ENCODE measurements at places on chromosomes 5 and 9. TPM values are rescaled to one million over a fixed set of nuclear protein-coding genes. Genes with fewer than 3 reads are reported as not detected.

Gene NIPAL4
- total RNA-seq, result not detected

- no peak for DNase-seq
Observed at GRCh38 chr5:159224471-159224870, 15.1 kb upstream of the RNF145 start.

GRCh38 chr9:37464426-37465248 is 613 bp downstream of the ZBTB5 start:
- DNase-seq, result peak; percentile 24

Gene DELE1
- 45.1 TPM for total RNA-seq

DNA sequence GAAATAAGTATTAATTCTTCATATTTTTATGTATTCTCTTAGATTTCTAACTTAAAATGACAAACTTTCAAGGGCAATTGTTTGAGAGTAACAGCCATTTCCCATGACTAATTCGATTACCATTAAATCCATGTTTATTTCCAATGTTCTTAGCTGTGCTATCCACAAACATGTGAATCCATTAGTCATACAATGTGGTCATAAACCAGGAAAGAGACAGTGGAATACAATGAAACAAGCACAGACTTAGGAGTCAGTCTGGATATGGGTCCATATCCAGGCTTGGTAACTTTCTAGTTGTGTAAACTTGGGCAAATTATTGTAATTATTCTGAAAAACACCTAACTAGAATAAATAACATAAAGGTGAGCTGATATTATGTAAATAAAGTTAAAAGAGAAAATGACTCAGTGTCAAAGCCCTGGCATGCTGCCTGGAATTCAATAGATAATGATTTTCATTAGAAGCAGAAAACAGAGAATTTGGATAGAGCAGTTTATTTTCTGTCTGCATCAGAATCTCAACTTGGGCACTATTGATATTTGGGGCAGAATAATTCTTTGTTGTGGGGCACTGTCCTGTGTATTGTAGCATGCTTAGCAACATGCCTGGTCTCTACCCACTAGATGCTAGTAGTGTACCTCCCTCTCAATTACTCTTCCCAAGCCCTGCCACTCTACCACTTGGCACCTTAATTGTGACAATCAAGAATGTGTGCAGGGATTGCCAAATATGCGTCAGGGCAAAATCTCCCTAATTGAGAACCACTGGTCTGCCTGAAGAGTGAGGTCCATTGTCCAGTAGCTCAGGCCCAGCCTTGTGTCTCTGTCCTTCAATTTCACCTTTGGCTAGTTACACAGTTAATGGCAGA is 44.7 kb upstream of the SLC27A6 start:
- DNase-seq, result peak; percentile 27

Gene TAF1L
- 0.04 TPM for total RNA-seq

- no peak for DNase-seq
Observed at GRCh38 chr5:170464280-170465127, 39.3 kb upstream of the KCNIP1 start.

DNA sequence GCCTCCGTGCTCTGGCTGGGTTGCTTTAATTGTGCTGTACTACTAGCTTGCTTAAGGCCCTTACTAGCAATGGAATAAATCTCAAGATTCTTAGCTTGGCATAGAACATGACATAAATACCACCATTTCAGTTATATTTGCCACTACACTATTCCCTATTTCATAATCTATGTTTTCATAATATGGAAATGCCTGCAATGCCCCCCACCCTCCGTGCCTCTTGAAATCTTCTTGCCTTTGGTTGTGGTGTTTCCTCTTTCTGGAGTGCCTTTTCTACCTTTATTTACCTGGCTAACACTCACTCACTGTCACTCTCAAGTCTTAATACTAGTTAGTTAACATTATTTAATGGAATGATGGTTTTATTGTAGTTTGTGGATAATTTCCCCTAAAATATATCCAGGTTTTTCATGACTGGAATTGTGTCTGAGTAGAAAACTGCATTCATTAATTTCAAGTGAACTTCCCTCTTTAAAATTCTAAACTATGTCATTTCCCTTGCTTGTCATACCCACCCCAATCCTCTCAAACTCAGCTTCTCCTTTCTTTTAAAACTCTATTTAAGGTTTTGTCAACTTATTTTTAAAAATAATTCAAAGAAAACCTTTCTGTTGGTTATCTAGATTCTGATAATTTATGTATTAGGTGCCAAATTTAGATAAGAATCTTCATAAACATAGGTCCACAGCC is 521.7 kb upstream of the DAB2 start:
- DNase-seq, result no peak

DNA sequence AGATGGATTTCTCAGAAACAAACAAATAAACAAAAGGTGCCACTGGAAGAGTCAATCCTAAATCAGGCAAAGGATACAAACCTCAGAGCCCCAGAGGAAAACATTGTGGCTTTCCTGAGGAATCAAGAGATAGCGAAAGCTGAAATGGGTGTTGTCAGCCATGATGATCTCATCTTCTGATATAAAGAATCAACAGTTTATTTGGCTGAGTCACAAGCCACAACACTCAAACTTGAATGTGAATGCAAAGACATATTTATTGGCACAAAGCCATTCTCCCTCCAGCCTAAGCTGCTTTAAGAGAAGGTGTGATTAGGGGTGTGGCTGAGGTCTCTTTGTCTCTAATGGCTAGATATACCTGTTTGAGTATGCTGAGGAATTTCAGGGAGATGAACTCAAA is 73.3 kb upstream of the NREP start:
- no peak for DNase-seq

- DNase-seq, result no peak
Observed at GRCh38 chr5:168552146-168552545, 23.0 kb downstream of the FBLL1 start.

GRCh38 chr5:80565330-80565729 is 4.8 kb downstream of the ANKRD34B start:
- no peak for DNase-seq

DNA sequence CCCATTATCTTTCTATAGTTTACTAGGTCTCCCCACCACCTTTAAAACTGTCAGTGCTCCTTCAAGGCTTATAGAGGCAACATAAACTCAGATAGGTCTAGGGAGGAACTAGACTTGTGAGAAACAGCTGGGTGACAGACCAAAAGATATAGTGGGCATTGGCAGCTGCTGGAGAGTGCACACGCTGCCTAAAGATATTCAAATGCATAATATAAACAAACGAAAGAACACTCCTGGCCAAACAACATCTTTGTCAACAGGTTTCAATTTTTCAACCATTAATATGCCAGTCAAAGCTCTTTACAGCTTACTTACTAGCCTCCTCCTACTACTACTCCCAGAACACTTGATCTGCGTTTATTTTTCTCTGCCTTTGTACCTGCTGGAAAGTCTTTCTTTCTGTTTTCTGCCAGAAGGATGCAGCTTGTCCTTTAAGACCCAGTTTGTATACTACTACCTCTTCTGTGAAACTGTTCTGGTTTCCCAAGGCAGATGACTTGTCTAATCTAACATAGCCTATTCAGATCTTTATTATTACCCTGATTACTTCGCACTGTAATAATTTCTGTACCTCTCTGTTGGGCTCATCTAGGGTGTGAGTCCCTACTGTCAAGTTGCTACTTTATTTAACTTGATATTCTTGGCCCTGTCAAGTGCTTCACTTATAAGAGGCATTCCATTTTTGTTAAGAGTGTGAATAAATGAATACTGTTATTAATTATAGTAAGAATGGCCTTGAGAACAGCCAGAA is 14.3 kb downstream of the KDM3B start:
- DNase-seq, result no peak

Gene FBN2
- total RNA-seq, result 73.7 TPM

DNA sequence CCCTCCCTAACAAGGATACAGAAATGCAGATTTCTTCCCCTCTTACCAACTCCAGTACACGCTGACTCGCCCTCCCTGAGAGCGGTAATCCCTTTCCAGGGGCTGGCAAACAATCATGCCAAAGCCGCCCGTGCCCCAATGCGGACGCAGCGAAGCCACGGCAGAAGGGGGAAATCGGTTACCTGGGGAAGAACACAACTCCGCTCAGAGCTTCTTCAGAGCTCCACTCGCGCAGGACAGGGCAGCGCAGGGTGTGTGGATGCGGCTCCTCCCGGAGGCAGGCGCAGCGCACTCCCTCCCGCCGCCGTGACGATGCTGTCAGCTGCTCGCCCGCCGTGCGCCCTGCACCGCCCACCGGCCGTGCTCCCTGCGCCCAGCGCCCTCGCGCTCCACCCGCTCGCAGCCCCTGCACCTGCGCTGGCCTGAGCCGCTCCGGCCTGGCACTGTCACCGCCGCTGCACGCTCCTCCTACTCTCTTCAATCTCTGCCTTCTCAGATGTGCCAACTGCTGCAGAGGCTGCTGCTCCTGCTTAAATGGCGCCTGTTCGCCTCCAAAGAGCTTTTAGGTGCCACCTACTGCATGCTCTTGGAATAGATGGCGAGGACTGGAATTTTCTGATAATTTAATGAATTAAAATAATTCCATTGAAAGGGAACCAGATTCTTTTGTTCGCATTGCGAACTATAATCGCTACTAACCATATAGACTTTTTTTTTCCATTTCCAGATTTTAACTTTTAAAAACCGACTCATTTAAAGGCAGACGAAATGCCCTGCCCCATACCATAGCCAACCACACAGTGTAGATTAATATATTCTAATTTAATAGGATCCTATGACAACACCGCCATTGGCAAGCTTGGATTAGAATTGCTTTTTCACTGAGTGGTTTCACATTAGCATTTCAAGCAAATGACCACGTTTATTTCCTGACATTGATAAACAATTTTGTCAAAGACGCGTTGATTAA is at the start of gene DIRAS2:
DIRAS2 (minus strand) TSS at position 255 of the 970 bp plus-strand sequence. CDS start 28,997 bp downstream, outside the sequence.
- DNase-seq, result no peak

- DNase-seq, result no peak
Observed at GRCh38 chr9:110255034-110255462, 1.3 kb downstream of the TXN start.

Gene CDX1
- not detected for total RNA-seq

Gene C5orf15
- 36.3 TPM for total RNA-seq

GRCh38 chr9:123346026-123346425 is 10.0 kb upstream of the CRB2 start:
- no peak for DNase-seq

DNA sequence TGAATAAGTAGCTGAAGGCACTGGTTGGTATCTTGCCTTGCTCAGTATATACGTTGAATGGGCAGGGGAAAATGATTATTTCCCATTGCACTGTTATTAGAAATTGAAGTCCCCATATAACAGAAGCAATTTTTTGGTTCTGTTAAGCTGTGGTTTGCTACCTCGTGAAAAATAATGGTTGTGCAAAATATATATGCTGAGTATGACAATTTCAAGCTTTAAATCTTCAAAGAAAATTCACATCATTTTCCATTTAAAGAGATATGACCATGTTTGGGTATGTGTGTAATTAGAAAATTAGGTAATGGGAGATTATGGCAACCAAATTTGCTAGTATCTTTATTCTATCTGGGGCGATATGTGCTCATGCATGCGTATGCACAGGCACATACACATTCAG is 139.8 kb downstream of the DMAC1 start:
- no peak for DNase-seq

Gene CD274
- 44.7 TPM for total RNA-seq

- DNase-seq, result peak; percentile 55
Observed at GRCh38 chr5:128538250-128539037, 399 bp upstream of the FBN2 start.

- DNase-seq, result no peak
Observed at GRCh38 chr5:98911280-98912040, 17.3 kb downstream of the CHD1 start.

DNA sequence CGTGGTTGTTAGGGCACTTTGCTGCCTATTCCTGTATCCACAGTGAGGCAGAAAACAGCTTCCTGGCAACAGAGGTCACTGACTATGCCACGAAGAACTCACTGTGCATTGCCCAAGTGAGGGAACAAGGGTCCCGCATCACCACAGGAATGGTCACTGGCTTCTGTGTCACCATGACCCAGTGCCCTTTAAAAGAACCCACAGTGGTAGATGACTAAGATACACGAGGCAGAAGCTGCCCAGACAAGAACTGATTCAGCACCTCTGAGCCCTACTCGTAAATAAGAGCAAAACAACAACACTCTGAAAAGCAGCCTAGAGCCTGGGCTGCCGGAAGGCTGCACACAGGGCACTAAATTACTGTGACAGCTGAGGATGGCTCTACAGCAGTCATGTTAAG is 236.6 kb upstream of the RASEF start:
- no peak for DNase-seq

DNA sequence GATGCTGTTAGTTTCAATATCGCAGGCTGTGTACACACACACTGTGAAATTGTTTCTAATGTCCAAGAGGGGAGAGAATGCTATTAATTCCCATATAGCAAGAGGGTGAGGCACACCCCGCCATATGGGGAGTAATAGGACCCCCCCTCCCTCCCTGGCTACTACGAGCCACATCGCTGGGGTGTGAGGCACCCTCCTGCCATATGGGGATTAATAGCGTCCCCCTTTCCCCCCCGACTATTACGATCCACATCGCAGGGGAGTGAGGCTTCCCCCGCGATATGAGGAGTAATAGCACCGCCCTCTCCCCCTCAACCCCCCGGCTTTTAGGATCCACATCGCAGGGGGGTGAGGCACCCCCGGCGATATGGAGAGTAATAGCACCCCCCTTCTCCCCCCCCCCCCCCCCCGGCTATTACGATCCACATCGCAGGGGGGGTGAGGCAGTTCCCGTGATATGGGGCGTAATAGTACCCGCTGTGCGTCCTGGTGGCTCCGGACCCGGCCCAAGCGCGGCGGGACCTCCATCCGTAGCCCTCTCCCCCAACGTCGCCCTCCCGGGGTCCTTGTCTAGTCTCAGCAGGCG is 494 bp upstream of the STK32A start:
- no peak for DNase-seq

DNA sequence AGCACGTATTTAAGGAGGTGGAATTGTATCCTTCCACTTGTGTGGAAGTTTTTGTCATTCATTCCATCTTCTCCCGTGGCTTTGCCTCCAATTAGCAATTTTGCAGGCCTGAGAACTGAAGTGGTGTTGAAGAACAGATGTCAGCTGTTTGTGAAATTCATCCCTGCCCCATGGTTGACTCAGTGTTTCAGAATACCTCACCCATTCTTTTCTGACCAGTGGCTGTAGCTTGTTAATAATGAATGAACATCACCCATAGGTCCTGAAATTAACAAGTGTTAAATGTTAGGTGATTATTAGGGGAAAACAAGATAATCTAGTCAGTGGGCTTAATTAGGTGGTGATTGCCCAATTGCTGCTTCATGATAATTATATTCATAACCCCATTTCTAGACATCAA is 11.7 kb downstream of the ZNF462 start:
- no peak for DNase-seq

DNA sequence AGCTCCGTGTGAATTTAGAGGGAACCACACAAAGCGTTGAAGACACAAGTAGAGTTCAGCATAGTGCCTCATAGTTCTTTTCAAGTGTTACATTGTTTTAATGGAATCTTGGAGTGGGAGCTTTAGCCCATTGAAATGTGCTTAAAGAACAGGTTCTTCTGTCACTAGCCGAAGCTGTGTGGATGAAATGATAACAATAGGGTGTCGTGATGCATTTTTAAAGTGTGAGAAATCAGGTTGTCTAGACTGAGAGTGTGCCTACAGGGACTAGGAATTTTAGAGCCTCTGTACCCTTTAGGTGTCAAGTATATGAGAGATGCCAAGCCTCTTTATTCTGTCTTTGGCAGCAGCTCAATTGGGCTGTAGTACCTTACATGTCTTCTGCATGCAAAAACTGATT is 83.0 kb downstream of the NDUFS4 start:
- no peak for DNase-seq
